ENCODE measurements at places on chromosomes 6 and 20.

- DNase-seq: no peak
Observed at GRCh38 chr6:43803783-43804549, 34.0 kb downstream of the VEGFA start.

- peak; percentile 71 for DNase-seq
Observed at GRCh38 chr20:34515484-34516246, 557 bp upstream of the DYNLRB1 start.

DNA sequence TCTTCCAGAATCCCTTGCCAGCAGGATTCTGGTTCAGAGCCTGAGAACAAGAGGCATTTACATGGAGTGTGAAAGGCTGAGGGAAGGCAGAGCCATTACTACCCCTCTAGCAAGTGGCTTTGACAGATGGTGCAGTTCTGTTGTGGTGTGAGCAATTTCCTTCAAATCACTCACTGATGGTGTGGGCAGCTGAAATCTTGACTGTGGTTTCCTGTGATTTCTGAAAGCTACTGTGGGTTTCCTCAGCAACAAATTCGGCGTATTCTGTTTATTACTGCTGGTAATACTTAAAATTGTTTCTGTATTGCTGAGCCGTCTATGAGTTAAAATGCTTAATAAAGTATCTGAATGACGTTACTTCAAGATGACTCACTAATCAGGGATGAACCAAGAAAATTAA is 181.5 kb upstream of the TCF21 start:
- DNase-seq: peak; percentile 25

GRCh38 chr6:33165581-33166258 is 26.5 kb downstream of the COL11A2 start:
- no peak for DNase-seq

GRCh38 chr20:24303393-24304170 is 165.8 kb upstream of the SYNDIG1 start:
- DNase-seq: no peak

- no peak for DNase-seq
Observed at GRCh38 chr6:31794866-31795615, 511 bp downstream of the VARS1 start.

- no peak for DNase-seq
Observed at GRCh38 chr6:105313211-105313610, 89.7 kb downstream of the PREP start.

- DNase-seq: no peak
Observed at GRCh38 chr6:11353921-11354389, 121.5 kb upstream of the NEDD9 start.

GRCh38 chr6:39822846-39823815 is 31.0 kb downstream of the DAAM2 start:
- DNase-seq: no peak

GRCh38 chr6:26476896-26477295 is 19.1 kb downstream of the BTN2A1 start:
- DNase-seq: no peak

DNA sequence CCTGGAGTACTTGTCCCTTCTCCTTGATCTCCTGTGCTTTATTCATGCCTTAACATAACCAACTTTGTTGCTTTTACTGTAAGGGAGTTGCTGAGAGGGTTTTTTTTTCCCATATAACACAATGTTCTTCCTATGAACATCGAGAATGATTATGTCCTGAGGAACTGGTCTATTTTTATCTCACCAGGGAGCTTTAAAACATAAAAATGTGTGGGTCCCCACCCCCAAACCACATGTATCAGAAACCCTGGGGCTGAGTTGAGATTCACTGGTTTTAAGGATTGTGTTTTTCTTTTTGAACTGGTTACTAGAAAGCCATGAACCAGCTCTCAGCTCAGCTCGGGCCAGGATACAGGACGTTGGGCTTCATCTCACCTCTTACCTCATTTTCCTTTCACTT is 118.5 kb upstream of the JAG1 start:
- DNase-seq: no peak

- DNase-seq: no peak
Observed at GRCh38 chr6:109236115-109237076, 141.1 kb downstream of the CEP57L1 start.

- DNase-seq: no peak
Observed at GRCh38 chr6:131651782-131652181, 14.7 kb downstream of the ENPP3 start.

DNA sequence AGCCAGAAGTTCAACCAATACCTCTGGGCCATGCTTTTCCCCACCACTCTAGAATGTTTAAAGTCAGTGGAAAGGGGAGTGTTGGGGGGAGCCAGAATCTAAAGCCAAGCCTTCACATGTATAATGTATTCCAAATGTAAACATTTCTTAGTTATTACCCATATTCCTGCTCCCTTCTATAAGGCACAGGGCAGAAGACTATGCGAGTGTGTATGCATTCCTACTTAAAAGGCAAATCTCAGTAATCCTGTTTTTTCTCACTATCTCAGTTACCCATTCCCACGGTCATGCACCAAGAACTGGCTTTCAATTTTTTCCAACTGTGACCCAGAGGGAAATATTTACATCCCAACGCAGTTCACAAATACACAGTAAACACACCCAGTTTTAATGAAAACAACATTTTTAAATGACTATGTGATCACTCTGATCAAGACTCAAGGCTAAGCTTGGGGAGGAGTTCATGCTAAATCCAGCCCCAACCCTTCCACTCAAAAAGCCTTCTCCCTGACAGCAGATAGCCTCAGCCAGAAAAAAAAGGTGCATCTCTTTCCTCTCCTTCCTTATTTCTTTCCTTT is 57.5 kb downstream of the EPB41L2 start:
- DNase-seq: no peak

DNA sequence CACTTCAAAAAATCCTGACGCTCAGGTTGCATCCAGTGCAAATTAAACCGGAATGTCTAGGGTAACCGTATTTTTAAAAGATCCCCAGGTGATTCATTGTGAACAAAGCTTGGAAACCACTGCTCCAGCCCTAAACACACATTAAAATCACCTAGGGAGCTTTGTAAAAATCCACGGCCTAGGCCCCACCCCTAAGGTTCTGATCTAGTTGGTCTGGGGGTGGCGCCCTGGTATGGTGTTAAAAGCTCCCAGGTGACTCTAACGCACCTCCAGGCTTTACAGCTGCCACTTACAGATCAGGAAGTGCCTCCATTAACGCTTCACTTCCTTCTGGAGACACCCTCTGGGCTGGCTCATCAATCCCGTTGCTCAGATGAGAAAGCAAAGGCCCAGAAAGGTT is 92.2 kb downstream of the GRM4 start:
- no peak for DNase-seq
